ENCODE measurements at places on chromosomes 13 and 19.

DNA sequence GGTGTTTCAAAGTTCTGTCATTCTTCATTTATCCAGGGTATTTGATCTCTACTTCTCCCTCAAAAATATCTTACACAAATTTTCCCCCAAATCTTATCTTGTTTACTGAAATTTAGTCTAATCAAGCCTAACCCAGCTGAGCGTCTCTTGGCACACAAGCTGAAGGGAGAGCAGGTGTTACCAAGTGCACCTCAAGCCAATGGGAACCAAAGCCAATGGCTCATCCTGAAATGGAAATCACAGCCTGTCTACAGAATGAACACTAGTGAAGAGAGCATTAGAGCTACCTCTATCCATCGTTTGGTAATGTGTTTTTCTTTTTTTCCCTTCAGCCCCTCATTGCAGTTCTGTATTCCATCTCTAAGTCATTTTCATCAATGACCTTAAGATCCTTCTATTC lies 1350.8 kb downstream of the OLFM4 start:
- no peak for DNase-seq

DNA sequence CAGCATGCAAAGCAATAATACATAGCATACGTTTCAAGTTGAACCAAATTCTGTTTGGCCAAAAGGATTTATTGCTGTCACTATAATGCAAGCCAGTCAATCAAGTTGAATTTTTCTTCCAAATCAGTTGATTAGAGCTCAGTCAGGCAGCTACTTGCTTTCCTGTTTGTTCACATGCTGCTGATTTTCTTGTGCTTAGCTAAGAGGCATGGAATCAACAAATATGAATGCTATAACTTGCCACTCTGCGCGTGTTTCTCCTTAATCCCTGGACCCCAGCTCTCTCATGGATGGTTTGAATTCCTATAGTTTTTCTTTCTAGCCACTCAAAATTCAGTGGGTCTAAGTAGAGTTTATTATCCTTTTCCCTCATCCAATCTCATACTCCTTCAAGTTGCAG lies 311.3 kb downstream of the KLF5 start:
- no peak for DNase-seq

DNA sequence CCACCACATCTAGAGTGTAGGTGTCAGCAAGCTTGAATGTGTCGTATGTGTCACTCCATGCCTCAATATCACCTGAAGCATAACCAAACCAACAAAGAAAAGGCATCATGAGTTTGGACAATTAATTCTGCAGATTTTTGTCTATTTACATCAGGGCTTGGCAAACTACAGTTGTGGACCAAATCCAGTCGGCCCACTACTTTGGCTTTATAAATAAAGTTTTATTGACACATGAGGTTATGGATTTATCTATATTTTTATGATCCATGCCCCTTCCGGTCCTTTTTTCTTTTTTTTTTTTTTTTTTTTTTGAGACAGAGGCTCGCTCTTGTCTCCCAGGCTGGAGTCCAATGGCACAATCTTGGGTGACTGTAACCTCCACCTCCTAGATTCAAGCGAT lies 9.2 kb upstream of the CABP5 start:
- DNase-seq = no peak

GRCh38 chr19:13138916-13139198 lies 11.3 kb downstream of the STX10 start:
- no peak for DNase-seq

DNA sequence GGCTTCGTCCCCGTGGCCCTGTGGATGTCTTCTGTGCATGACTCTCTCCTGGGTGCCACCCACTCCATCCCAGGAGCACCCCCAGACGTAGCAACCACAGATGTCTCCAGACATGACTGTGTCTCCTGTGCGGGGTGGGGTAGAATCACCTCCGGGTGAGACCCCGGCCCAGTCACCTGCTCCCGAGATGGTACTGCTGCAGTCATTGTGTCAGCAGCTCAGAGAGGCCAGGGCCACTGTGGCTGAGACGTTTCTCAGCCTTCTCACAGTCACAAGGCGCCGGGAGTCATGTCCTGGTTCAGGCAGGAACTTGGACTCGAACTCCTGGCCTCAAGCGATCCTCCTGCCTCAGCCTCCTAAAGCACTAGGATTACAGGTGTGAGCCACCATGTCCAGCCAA lies 16.6 kb downstream of the NCLN start:
- no peak for DNase-seq

- no peak for DNase-seq
Observed at GRCh38 chr19:50255115-50255514, 51.7 kb downstream of the MYH14 start.

- no peak for DNase-seq
Observed at GRCh38 chr13:79658333-79658975, 177.5 kb downstream of the NDFIP2 start.

- DNase-seq = no peak
Observed at GRCh38 chr19:31525610-31526147, 176.4 kb upstream of the TSHZ3 start.

DNA sequence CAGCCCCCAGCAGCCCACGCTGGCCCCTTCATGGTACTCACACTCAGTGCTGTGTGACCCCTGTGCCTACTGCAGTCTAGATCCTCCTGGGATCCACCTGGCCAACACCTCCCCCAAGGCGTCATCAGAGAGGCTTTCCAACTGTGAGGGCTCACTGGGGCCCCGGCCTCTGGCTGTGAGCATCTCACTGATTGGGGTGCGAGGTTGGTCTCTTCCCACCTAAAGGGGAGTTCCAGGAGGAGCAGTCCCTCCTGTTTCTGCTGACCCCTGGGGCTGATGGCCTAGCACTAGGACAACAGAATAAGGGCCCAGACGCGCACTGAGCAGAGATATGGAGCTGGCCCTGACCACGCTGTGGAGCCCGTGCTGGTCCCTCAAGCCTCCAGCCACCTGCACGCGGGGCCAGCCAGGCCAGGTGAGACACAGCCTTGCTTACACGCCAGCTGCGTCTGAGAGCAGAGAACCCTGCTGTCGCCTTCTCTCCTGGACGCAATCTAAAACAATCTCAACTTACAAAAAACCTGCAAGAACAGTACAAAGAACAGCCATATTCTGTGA lies 32.2 kb downstream of the ELL start:
- no peak for DNase-seq

- no peak for DNase-seq
Observed at GRCh38 chr13:111394211-111394922, 73.9 kb downstream of the TEX29 start.

DNA sequence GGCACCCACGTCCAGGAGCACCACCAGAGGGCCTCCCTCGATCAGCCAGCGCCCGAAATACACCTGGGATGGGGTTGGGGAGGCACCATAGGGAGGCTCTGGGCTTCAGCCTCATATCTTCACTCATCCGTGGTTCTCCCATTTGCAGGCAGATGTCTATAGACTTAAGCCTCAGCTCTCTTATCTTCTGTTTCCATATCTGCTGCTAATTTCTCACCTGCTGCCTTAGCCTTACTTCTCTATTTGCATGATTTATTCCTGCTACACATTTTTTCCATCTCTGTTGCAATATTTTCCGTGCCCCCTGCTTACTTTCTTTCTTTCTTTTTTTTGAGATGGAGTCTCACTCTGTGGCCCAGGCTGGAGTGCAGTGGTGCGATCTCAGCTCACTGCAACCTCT lies 5.8 kb downstream of the GYS1 start:
- no peak for DNase-seq

GRCh38 chr13:49569993-49570689 lies 15.2 kb downstream of the RCBTB1 start:
- no peak for DNase-seq

All from cortex of kidney (tissue), 1 donor.